Adipocyte (in vitro differentiated cells): ENCODE measurements at places on chromosomes 3 and 15.

DNA sequence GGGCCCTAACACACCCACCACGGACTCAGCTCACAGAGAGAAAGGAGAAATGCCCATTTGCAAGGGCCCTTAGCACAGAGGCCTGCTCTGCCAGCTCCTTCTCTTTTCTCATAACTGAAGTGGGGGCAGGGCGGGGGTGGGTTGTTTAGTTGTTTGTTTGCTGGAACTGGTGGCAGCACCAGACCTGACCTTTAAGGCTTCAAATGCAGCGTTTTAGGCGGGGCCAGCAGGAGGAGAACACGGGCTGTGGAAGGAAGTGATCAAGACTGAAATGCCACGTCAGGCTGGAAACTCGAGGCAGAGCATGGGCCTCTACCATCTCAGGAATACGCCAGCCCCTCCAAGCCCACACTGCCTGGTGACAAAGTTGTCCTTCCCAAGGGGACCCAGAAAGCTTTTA lies 9.3 kb downstream of the CACNA2D2 start:
- no peak for DNase-seq

DNA sequence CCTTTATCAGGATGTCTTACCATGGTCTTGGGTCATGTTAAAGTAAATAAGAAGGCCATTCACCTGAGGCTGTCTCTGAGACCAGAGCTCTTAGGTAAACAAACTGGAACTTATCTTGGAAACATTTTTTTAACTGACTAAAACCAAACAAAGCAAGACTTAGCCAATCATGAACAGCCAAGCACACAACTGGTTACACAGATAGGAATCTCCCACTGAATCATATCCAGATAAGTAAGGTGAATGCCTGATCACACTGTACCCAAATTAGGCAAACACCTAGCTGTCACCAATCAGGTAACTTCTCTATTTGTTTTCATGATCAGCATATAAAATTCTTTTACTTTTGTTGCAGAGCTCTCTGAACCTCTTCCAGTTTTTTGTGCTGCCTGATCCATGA lies 205.4 kb downstream of the CNTN3 start:
- no peak for DNase-seq

DNA sequence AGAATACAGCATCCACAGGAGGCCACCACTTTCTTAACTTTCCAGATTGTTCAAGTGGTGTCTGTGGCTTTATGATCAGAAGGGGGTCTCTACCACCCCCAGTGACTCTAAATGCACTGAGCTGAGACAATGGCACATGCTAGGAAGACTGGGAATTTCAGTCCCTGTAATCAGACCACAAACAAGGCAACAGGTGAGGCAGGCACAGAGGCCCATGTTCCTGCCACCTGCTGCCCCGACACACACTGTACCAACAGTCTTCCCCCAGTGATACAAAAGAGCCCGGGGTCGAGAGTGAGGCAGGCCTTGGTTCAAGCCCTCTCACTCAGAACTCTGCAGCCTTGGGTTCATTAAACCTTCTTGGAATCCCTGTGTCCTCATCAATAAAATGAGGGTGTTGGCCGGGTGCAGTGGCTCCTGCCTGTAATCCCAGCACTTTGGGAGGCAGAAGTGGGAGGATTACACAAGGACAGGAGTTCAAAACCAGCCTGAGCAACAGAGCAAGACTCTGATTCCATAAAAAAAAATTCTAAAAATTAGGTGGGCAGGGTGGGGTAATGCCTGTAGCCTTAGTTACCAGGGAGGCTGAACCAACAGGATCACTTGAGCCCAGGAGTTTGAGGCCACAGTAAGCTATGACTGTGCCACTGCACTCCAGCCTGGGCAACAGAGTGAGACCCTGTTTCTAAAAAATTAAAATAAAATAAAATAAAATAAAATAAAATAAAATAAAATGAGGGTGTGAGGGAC lies 55.8 kb downstream of the ADCY5 start:
- DNase-seq: no peak

GRCh38 chr15:94231723-94232468 lies 535 bp downstream of the MCTP2 start:
- DNase-seq: peak; percentile 34

DNA sequence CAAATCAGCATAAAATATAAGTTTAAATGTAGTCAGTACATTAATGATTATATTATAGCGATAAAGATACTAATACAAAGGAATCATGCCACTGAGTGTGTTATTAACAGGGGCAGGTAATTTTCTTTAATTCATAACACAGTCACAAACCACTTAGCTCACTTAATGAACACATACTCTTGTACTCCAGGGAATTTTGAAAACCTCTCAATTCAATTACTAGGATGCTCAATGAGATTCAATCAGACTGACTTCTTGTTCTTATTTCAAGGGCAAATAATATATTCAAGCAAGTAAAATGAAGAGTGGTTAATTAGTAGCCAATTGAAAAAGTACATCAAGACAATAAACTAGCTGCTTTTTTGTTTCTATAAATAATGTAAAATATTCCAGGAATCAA lies 5.8 kb upstream of the SUCNR1 start:
- DNase-seq: no peak

DNA sequence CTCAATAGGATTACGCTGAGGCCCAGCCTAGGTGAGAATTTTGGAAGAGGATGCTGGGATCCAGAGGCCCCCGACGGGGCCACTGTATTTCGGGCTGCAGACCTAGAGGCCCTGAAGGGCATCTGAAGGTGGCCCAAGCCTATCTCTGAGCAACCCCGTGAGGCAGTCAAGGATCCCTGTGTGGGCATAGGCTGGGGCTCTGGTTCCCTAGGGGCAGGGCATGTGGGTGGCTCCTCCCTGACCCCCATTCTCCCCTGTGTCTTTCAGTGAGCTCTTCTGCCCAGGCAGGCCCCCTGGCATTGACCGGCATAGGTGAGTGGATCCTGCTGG lies 216.0 kb downstream of the SNRPN start:
- no peak for DNase-seq

- no peak for DNase-seq
These were observed 23.9 kb upstream of the NEK10 start for GRCh38 chr3:27392950-27393679.

DNA sequence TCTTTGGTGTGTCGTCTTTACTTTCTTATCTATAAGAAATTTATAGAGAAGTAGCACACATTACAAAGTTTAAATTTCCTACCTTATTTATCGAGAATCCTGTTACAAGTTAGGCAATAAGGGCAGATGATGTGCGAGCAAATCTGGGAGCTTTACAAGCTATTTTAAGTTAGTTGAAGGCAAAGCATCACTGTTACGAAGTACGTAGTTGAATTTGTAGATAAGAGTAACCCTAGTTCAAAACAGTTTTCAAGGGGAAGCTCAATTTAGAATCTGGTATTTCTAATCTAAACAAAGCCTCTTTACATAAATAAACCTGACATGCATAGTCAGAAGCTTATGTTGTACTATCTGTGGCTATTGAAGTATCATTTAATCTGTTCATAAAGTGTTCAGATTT lies 8.4 kb downstream of the KBTBD8 start:
- peak; percentile 68 for DNase-seq

DNA sequence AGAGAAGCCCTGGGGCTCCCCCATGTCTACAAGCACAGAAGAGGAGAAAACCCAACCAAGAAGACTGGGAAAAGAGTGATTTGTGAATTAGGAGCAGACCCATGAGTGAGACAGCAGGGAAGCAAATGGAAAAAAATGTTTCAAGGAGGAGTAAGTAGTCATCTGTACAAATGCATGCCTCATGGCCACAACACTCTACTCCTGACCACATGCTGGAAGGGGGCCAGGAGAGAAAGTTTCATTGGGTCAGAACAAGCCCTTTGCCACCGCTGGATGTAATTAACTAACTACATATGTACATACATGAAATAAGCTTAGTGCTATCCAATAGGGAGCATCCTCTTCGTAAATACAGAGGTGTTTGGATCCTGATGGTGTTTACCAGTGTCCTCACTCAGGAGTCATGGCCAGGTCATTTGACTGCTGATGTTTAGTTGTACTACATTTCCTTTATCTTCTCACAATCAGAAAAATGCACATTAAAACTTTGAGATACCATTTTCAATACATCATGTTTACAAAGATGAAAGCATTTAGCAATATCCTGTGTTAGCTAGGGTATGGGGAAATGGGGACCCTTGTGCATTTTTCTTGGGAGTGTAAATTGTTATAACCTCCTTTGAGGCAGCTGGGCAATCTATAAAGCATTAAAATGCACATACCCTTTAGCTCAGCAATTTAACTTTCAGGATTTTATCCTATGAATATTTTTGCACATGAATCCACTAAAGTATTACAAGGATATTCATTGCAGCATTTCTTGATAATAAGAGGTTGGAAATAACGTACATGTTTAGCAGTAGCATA lies 27.1 kb downstream of the CLRN1 start:
- DNase-seq: peak; percentile 65

DNA sequence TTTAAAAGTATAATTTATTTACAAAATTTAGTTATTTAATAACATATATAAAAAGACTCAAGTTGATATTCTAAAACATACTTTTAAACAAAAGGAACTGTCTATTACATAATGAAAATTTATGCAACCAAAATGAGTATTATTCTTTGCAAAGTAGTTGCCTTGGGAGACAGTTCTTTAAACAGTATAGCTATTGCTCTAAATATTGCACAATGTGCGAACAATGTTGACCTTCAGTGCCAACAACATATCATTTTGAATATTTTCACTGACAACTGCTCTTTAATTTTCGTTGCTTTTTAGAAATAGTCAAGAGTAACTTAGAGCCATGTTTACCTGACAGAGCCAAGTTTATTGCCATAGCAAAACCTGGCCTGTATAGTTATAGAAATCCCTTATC lies 124.9 kb downstream of the ZBTB20 start:
- DNase-seq: peak; percentile 39

GRCh38 chr15:73997986-73998385 lies 3.5 kb downstream of the PML start:
- DNase-seq: no peak

- DNase-seq: no peak
These were observed 14.1 kb downstream of the KLF15 start for GRCh38 chr3:126342991-126343648.

DNA sequence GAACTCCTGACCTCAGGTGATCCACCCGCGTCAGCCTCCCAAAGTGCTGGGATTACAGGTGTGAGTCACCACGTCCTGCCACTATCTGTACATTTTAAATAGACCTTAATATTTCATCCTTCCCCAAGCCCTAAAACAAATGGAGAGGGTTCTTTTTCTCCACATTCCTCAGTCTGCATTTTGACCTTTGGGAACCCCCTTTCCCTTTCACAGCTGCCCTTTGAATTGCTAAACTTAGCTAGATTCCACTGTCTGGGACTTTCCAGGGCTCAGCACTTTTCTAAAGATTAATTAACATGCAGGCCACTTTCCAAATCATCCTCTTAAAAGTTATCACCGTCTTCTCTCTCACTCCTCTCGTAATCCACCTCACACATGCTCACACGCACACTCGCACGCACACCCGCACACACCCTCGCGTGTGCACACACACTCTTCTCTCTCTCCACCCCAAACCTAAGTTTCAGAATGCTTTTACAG lies 124.2 kb downstream of the TMCO5A start:
- DNase-seq: no peak

GRCh38 chr3:14252321-14253021 lies 73.9 kb downstream of the LSM3 start:
- no peak for DNase-seq

DNA sequence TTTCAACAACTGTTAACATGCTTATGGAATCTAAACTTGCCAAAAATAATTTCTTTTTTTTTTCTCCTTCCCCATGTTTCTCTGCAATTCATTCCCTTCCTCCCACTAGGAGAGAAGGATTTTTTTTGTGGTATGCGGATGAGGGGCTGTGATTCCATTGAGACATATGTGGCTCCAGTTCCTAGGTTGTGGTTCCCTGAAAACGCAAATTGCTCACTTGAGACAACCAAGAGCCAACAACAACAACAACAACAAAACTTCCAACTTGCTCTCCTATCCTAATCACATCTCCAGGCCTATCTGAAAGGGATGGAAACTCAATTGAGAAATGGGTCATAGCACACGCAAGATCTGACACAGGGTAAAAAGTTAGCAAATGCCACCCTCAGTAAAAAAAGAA lies 406.5 kb upstream of the TGFBR2 start:
- DNase-seq: no peak

GRCh38 chr3:78029775-78030174 lies 989.9 kb downstream of the ROBO2 start:
- DNase-seq: no peak

- no peak for DNase-seq
These were observed 257.1 kb upstream of the STT3B start for GRCh38 chr3:31275583-31275982.

DNA sequence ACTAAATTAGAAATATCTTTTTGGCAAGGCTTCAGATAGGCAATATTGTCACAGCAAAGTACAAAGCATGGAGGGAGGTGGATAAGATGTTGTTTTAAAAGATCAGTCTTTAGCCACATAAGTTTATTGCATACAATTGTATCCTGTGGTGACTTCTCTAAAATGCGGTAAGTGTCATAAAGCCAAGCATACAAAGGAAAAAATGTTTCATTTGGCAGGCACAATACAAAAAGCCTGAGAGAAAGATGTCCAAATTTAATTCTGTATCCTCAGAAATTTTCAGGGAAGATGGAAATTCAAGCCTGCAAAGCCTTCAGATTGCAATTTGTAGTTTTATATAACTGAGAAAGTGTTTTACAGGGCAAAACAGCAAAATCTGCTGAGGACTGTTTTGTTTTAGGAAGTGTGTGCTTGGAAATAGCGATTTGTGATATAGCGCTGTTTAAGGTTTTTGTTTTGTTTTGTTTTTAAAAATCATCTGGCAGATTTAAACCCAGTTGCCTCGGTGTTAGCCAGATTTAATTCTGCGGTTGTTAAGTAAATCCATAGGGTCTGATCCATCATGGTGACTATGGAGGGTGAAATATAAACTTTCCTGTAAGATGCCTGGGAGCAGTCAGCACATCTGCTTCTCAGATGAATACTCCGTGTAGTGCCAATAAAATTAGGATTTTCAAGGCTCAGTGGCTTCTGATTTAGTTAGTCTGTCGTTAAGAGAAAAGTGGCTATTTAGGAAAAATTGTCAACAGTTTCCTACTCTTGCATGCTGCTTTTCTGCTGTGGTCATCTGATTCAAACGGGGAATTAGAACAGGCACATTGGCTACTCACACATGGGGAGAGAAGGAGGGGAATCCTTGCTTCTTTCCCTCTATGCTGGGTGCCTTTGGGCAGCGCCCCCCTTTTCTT lies 8.0 kb downstream of the KAT2B start:
- DNase-seq: peak; percentile 24

GRCh38 chr3:147613725-147614124 lies 204.6 kb downstream of the ZIC1 start:
- no peak for DNase-seq

GRCh38 chr3:129548104-129548965 lies 5.4 kb downstream of the H1-8 start:
- DNase-seq: no peak

DNA sequence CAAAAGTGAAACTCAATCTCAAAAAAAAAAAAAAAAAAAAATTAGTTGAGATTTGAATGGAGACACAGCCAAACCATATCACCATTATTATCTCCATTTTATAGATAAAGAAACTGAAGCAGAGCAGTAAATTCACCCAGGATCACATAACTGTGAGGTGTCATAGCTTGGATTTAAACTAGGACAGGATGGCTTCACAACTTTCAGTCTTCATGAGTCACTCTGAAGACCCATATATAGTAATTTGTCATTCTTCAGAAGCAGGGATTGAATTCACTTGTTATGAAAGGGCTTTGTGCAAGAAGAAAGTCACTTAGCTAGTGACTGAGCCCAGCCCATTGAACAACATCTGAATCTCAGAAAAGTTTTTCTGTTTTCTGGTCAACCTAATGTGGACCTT lies 60.5 kb upstream of the LRIG1 start:
- peak; percentile 12 for DNase-seq
